ENCODE measurements at places on chromosomes 7 and 10.

- DNase-seq, result no peak
Observed at GRCh38 chr10:95573527-95573926, 12.4 kb upstream of the SORBS1 start.

DNA sequence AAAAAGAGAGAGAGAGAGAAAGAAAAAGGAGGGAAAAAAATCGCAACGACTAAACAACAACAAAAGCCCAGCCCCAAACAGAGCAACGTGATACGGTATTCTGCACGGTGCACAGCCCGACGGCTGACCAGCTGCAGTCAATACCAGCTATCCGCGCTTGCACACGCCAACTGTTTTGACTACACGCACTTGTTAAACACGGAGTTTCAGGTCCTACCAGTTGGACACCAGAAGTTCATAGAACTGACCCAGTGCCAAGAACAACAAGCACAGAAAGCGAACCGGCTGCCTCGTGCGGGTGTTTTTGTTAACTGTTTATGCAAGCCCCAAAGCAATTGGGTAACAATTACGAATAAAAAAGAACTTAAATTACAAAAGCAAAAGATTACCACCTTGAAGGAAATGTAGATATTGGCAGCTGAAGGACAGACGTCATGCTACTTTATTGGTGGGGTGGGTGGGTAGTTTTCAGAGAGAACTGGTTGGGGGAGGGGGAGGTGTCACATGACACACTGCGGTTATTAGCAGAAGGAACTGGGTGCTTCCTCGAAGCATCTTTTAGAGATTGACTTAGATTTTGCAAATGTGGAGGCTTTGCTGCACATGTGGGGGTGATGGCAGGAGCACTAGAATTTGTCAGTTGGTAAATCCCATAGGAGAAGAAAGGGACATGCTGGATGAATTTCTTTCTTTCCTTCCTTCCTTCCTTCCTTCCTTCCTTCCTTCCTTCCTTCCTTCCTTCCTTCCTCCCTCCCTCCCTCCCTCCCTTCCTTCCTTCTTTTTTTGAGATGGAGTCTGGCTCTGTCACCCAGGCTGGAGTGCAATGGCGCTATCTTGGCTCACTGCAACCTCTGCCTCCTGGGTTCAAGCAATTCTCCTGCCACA is 110.6 kb upstream of the EFCAB10 start:
- DNase-seq, result peak; percentile 73

DNA sequence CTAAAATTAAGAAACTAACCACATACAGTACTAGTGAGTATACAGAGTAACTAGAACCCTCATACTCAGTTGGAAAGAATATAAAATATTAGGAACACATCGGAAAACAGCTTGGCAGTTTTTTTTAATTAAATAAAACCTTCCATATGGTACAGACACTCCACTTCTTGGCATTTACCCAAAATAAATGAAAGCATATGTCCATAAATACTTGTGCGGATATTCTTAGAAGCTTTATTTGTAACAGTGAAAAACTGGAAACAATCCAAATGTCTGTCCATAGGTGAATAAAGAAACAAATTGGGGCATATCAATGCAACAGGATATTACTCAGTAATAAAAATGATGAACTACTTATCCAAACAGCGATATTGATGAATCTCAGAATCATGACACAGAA is 410.0 kb downstream of the HTR7 start:
- DNase-seq, result no peak

DNA sequence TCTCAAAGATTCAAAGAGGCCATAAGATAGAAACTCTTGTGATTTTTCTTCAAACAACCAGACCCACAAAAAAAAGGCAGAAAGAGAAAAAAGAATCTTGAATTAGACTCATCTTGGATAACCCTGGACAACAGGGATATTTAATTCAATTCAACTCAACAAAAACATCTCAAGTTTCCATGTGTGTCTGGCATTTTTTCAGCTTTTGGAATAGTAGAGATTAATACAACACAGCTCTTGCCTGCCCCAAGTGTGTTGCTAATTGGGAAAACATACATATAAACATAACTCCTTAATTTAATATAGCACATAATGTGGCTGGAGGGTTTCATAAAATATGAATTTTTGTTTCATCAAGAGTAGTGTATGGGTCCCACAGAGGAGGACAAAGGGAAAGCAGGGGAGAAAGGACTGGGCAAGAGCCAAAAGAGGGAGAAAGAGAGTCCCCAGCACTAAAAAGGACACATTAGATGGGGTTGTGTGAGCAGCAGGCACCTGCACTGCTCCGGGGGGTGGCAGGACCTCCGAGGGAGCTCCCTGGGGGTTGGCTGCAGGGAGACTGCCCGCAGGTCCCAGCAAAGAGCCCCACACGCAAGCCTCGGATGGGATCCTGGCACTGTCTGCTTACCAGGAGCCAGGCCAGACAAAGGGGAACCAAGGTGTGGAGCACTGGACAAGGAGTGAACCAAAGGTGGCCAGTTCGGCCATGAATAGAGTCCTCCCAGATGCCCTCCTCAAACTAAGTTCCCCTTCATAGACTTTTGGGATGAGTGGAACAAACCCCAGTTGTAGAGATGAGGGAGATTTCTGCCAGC is 65.6 kb upstream of the TMEM72 start:
- DNase-seq, result no peak

DNA sequence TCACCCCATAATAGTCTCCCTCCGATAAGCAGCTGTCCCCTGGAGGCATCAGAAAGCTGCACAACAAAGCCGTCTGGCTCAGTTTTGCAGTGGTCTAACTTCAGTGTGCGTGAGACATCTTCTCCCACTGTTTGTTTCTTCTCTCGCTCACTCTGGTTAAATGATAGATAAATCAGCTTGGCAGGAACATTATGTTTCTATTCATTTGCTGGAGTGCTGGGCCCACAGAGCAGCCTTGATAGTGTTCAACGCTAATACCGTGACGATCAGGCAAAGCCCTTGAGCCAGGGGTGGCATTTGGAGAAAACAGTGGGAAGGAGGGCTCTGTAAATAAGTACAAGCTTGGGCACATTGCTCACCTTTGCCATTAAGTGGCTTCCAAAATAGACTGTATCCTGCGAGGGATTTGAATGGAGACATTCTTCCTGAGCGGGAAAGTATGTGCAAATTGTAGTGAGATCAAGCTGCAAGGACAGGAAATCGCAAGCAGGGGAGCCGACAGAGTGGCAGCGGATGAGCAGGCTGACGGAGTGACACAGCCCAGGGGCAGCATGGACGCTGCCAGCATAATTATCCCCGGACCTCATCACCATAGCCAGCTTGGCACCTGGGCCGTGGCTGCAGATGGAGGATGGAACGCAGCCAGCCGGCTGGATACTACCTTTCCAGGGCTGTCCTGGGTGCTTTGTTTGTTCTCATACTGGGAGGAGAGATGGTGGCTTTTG is 256.8 kb upstream of the FZD8 start:
- DNase-seq, result no peak

DNA sequence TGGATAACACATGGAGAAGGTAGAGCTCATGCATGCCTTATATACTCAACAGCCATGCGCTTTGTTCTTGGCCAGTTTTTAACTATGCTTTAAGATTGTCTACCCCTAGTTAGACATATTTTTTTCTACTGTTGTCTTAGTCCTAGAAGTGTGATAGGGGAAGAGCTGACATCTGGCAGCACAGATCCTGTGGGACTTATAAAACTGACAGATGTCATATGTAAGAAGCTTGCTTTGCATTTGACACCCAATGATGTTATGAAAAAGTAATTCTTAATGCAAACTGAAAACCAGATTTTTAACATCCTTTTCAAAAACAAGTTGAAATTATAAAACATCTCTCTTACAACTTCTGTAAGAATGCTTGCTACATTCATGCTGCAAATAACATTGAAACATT is 715.9 kb upstream of the LRRN3 start:
- DNase-seq, result no peak

DNA sequence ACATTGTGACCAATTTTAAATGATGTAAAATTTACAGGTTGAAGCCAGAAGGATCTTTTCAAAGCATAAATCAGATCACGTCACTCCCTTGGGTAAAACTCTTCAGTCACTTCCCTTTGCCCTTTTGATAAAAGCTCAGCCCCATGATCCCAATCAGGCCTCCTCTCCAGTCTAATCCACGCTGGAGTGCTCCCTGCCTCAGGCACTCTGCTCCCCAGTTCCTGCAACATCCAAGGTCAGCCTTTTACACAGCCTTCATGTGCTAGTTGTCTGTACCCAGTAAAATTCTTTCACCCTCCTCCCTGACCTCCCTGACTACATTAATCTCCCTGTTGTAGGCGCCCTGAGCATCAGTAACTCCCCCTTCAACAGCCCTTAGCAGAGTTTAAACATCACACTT is 14.1 kb downstream of the ELMO1 start:
- DNase-seq, result no peak

DNA sequence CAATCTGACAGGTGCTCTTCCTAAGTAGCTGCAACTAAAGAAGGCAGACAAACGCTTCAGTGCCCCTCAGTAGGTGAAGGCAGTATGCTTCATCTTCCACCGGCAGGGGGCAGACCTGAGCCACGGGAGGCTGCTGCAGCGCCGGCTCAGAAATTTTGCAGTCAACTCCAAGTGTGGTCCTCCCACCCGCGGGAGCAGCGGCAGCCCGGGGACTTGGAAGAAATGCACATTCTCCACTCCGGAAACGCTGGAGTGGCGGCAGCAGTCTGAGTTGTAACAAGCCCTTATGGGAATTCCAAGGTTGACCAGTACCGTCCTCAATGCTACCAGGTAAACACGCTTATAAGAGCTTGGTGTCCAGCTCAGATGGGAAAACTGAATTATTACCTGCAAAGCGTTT is 3.4 kb downstream of the IGFBP3 start:
- DNase-seq, result no peak

GRCh38 chr7:101542527-101543241 is 86.4 kb downstream of the MYL10 start:
- DNase-seq, result no peak

DNA sequence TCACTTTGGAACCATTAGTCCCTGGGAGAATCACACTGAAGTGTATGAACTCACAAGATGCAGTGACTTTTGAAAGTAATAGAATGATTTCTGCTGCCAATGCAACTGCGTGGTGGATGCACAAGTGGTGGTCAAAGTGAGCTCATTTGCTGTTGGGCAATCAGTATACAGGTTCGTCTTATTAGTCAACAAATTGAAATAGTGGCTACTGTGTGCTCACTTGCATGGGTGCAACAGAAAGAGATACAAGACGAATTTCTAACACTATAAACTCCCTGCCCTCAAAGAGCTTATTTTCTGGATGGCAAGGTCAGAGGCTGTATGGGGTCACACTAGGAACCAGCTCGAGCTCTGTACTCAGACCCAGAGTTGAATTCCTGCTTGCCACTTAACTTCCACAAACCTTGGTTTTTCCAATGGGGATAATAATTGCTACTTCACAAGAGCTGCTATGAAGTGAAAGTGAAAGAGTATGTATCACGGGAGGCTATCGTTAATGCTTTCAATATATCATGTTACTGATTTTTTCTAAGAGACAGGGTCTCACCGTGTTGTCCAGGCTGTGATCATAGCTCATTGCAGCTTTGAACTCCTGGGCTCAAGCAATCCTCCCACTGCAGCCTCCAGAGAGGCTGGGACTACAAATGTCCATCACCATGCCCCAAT is 8.3 kb upstream of the BCL7B start:
- DNase-seq, result no peak

DNA sequence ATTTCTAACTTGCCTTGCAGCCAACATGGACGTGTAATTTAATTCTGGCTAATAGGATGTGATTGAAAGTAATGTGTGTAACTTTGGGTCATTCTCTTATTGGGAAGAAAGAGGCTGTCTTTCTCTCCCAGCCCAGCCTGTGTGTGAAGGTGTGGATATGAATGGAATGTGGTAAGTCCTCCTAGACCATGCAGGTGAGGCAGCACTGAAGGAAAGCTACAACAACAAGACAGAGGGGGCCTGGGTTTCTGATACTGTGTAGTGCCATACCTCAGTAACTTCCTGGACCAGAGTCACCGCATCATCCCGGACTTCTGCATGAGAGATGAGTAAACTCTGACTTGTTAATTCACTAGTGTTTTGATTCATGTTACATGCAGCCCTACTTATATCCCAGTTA is 237.0 kb downstream of the EXOC4 start:
- DNase-seq, result no peak

DNA sequence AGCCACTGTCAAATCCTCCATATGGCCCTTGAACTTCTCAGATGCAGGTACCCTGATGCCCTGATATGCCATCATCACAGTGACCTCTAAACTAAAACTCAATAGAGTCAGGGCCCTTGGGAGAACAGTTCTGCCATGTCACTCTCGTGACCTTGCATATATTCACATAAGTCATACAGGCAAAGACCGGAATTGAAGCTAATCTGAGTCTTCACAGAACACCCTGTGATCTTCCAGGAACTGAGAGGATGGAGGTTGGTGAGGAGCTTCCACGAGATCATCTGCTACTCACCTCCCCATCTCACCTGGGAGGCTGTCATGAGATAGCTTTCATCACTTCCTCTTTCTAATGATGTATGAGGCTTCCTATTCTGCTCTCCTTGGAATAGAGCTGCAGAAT is 228.7 kb upstream of the CCDC6 start:
- DNase-seq, result no peak

DNA sequence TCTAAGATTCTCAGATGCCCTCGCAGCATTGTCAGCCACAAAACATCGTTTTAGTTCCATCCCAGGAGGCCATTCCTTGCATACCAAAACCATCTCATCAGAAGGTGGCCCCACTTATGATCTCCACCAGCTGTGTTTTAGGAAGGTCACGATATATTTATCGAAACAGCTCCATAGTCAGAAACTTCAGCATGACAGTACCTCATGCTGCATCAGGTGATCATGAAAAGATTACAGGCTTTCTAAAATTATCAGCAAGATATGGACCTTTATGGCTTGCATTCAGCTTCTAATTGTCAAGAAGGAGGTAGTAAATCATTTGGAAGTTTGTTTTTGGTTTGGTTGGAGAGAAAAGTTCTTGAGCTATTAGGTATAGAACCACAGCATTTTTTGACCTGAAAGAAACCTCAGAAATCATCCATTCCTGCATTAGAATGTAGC is 20.0 kb downstream of the JAZF1 start:
- no peak for DNase-seq

DNA sequence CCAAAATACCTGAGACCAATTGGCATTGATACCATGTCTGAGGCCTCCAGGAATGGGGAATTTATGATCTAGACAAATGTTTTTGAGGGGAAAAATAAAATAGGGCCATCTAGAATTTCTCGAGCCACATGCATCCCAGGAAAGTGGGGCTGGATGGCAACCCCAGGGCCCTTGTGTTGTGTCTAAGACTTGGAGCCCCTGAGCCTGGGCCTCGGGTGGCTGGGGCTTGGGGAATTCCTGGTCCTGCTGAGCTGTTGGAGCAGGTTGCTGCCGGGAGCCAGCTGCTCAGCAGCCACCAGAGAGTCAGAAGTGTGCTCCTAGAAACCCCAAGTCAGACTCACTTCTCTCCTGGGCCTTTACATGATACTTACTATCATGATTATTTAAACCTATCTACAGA is 172.9 kb downstream of the WDR37 start:
- DNase-seq, result no peak

- DNase-seq, result no peak
Observed at GRCh38 chr7:110801502-110801901, 289.4 kb upstream of the LRRN3 start.

Measured in ascending aorta (tissue), 2 donors.